ENCODE measurements at places on chromosomes 5 and 9.

DNA sequence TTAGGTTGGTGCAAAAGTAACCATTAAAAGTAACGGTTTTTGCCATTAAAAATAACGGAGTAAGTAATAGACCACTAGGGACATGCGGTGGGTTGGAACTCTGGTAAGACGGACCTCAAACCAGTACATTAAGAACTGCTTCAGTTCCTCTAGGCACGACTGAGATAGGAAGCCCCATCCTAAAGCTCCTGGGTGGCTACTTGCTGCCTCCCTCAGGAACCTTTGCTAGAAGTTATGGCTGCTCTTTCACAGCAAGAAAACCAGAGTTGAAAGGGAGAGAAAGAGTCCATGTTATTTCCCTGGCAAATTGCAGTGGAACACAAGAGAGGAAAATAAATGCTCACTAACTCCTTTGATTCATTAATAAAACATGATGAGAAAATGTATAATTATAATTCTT lies 47.6 kb downstream of the MCTP1 start:
- DNase-seq = no peak

DNA sequence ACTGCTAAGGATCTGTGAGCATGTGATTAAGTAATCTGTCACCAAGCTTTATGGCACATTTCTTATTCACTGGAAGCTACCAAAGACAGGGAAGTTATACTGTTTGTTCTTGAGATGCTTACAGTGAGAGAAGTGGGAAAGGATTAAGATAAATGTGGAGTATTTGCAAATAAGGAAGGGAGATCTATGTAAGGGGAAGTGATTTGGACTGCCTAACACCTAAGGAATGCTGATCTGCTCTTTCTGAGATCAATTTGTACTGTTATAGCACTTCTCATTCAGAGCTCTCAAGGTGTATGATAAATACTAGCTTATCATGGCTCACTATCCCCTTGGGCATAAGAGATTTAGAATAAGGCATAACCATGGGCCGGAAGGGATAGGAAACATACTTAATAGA lies 80.0 kb upstream of the NTRK2 start:
- DNase-seq = no peak

DNA sequence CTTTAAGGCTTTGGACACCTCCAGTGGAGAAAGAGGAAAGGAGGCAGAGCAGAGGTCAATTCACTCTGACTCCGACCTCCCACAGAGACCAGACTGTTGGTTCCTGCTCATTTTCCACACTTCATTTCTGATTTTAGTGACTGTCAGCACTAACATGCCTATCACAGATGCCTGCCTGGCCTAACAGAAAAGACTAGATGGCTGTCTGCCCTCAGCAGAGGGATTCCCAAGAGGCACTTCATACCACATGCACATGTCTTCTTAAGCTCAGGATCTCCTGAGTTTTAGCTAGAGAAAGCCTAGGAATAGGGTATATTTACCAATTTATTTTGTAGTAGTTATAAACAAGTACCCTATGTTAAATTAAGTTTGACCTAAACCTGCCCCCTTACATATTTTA lies 336.0 kb downstream of the ENC1 start:
- DNase-seq = no peak

GRCh38 chr5:102801371-102801770 lies 46.3 kb downstream of the PAM start:
- DNase-seq = no peak

DNA sequence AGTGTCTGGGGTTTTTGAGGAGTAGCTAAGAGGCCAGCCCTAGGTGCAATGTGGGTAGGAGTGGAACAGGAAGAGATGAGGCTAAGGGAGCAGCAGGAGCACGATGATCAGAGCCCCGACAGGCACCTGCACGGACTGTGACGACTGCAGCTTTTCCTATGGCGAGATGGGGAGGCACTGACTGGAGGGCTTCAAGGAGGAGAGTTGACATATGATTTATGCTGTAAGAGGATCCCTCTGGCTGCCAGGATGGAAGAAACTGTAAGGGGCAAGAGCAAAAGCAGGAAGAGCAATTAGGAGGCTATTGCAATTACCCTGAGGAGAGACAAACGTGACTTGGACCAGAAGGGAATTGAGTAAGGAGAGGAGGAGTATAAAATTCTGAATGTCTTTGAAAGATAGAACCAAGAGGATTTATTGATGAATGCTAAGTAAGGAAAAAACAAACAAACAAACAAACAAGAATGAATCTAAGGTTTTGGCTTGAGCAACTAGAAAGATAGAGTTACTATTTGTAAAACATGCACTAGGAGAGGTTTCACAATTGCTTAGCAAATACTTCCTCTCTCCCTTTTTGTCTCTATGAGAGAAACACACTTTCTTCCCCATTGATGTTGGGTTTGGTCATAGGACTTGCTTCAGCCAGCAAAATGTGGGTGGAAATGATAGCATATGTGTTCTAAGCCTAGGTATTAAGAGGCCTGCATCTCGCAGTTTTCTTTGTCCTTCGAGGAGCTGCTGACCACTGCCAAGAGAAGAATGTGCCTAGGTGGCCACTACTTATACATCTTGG lies 32.9 kb downstream of the TRPC7 start:
- no peak for DNase-seq

- no peak for DNase-seq
Measured at GRCh38 chr9:126499911-126500599, 113.7 kb upstream of the LMX1B start.

DNA sequence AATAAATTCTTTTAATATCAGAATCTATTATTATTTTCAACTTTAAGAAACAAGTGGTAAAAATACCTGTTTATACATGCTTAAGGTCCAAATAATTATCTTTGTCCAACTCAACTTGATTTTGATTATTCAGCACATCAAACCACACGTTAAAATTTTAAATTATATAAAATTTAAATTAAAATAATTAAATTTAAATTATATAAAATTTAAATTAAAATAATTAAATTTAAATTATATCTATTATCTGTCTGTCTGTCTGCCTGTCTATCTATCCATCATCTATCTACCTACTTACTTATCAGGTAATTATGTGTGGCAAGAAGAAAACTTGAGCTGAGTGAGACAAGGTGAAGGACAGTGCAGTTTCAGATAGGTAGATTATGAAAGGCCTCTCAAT lies 605.3 kb upstream of the RIOK2 start:
- no peak for DNase-seq

DNA sequence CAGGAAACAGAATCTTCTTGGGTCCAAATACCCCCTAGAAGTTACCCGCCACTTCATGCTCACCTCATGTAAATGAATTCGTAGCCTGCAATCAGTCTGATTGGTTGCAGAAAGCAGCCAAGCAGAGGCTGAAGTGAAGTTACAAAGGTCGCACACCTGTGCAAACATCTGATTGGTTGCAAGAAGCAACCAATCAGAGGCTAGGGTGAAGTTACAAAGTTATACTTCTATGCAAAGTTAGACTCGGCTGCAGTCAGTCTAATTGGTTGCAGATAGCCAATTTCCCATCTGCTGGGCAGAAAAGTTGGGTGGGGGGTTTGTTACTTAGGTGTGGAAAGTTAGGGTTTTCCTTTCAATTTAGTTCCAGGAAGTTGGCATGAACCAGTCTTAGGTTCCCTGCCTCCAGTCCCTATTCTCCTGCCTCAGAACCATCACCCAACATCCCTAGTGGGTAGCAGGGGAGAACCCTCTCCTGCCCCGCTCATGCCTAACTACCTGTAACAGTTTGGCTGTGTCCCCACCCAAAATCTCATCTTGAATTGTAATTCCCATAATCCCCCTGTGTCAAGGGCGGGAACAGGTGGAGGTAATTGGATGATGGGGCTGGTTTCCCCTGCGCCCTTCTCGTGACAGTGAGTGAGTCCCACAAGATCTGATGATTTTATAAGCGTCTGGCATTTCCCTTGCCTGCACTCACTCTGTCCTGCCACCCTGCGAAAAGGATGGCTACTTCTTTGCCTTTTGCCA lies 1.2 kb upstream of the RUSC2 start:
- no peak for DNase-seq

DNA sequence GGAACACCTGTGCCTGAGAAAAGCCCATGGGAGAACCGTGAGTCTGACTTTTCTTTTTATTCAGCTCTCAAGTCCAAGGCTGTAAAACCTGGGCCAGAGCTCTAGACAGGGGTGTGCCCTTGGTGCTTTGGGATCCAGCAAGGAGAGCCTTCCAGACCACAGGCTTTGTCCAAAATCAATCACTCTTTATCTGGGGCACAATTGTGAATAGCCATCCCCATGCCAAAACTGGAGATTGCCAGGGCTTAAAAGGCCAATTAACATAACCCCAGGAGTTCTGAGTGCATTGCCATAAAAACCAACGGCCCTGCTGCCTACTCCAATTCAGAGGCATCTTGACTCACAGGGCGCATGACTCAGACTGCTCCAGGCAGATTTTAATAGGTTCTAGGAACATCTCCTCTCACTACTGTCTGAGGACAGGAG lies 391.8 kb downstream of the ARHGEF28 start:
- no peak for DNase-seq

GRCh38 chr5:148986636-148987035 lies 76.2 kb downstream of the SH3TC2 start:
- DNase-seq = no peak

DNA sequence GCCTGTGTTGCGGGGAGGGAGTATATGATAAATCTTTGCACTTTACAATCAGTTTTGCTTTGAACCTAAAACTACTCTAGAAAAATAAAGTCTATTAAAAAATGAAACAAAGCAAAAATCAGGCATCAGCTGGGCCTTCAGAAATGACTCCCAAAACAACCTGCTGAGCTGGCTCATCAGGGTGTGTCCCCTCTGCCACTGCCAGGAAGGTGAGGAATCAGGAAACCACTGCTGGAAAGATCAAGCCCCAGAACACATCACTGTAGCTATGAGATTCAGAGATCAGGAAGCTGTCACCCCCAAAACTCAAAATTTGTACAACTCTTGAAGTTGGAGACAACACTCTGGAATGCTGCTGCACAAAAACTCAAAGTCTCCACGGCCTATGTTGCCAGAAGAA lies 40.5 kb upstream of the TBCA start:
- no peak for DNase-seq

GRCh38 chr5:133687212-133688061 lies 75.1 kb upstream of the FSTL4 start:
- DNase-seq = no peak

DNA sequence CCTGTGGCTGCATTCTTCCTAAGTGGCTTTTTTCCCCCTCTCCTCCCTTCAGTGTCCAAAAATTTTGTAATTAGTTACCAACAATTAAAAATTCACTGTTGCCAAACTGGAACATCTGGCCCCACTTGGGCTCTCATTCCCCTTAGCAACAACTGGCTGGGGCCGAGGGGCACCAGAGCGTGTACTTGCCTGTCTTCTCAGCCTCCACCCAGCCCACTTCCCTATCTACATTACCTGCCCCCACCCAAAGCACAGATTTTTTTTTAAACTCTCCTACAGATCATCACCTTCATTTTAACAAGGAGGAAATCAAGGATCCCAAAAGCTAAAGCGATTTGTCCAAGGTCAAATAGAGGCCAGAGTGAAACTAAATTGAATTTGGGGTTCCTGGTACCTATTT lies 278.8 kb downstream of the EBF1 start:
- DNase-seq = peak; percentile 87

DNA sequence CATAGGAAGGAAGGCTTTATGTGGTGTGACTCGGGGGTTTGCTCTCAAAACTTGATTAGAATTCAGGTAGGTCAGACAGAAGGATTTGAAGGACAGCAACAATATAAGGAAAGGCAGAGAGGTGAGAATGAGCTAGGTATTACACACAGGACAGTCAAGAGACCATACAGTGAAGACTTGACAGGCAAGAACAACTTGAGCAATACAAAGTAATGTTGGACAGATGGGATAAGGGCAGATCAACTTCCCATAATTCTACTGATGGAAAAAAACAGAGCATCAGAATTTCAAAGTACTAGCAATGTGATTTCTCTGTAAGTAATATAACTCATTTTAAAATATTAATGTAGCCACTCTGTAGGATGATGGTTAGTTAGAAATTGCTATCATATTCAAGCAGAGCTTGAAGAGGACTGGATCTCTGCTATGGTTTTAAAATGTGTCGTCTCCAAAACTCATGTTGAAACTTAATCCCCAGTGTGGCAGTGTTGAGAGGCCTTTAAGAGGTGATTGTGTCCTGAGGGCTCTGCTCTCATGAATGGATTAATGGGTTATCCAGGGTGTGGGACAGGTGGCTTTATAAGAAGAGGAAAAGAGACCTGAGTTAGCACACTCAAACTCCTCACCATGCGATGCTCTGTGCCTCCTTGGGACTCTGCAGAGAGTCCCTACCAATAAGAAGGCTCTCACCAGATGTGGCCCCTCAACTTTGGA lies 22.4 kb upstream of the HOMER1 start:
- DNase-seq = no peak

GRCh38 chr9:122366074-122366660 lies 4.7 kb upstream of the PTGS1 start:
- no peak for DNase-seq

GRCh38 chr5:163330723-163331668 lies 106.4 kb upstream of the CCNG1 start:
- no peak for DNase-seq

DNA sequence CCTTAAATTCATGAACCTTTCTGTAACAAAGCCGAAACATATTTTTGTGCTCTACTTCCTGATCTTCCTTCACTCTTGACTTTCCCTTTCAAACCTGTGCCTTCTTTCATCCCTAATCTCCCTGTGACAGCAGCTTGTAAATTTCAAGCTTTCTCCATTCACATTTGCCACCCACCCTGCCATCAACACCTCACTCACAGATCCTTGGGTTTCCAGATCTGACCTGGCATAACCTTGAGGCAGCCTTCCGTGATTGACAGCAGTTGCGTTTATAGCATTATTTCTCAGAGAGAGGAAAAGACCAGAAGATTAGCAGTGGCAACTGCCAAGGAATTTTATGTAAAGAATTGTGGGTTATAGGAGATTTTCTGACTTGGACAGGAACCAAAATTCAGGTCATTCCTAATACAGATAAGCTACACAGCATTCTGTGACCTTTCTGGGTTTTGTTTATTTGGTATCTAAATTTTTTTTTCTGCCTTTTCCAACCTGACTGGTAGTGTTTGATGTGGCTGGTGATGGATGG lies 260.0 kb downstream of the NR2F1-AS1 start:
- no peak for DNase-seq

GRCh38 chr5:132688536-132689339 lies 14.9 kb downstream of the IL4 start:
- peak; percentile 39 for DNase-seq

DNA sequence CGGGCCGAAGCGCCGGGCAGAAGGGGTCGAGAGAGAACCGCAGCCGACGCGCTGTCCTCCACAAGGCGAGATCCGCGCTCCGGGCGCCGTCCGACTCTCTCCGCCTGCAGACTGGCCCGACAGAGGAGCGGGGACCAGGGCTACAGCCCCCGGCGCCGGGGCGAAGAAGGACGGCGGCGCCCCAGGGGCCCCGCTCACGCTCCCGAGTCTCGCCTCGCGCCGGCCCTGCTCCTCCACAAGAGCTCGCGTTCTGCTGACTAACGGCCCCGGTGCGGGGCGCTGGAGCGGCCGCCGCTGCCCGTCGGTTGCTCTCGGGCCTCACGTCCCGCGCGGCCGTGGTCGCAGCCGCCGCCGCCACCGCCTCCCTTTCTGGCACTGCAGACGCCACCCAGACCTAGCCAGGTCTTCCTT lies 338 bp downstream of the ABHD17B start:
- DNase-seq = no peak
